ENCODE measurements at places on chromosomes 2 and 18.

DNA sequence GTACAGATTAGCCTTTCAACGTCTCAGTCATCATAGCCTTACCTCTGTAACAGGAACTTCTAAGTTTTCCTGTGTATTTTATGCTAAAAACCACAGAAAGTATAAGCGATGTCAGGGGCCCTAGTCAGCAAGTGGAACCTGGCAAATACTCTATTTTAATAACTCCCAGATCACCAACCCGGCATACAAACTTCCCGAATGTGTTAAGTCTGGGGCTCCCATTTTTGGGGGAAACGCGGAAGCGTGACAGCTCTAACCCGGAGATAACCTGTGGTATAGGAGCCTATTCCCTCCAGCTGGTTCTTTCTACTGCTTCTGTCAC, 574 bp downstream of the NIFK start:
- DNase-seq: no peak

DNA sequence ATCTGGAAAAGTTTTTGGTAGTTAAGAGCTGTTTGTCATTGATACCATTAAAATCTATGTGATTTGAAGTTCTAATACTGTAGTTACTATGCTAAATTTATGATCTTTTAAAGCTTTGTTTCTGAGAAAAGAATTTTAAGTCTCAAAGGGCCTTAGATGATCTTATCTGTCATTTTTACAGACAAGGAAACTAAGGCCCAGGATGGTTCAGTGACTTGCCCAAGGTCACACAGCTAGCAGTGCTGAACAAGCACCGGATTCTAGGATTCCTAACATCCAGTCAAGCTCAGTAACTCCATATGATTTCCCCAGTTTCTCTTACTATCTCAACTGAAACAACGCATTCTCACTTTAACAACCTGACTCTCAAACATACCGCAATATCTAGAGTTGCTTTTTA, 37.7 kb downstream of the PELI1 start:
- DNase-seq: no peak

DNA sequence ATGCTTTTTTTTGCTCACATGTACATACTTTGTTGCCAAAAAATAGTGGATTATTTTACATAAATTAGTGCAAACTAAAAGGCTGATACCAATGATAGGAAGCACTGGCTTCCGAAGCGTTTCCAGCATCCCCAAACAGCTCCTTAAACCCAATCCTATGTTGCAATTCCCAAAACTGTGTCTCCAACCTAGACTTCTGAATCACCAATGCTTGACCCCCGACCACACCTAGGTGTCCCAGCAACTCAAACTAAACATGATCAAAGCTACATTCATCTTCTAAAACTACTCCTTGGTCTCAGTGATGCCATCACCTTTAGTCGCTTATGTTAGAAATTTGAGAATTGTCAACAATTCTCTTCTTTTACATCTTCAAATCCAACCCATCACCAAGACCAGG, 13.4 kb downstream of the ATP8B1 start:
- no peak for DNase-seq

DNA sequence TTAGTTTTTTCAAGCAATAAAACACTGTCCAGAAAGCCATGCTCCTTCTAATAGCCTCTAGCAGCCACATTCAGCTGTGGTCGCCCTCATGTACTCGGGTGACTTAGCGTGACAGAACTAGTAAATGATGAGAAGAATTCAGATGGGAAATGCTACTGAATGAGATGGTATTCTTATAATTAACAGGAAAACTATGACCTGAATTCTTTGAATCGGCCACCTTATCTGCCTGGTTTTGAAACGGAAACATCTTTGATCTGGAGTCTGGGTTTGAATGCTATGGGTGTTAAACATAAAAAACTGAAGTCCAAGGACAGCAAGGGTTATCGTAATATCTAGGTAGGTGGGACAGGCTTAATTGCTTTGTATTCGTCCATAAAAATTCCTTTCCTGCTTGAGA, 138.8 kb upstream of the DNMT3A start:
- no peak for DNase-seq

DNA sequence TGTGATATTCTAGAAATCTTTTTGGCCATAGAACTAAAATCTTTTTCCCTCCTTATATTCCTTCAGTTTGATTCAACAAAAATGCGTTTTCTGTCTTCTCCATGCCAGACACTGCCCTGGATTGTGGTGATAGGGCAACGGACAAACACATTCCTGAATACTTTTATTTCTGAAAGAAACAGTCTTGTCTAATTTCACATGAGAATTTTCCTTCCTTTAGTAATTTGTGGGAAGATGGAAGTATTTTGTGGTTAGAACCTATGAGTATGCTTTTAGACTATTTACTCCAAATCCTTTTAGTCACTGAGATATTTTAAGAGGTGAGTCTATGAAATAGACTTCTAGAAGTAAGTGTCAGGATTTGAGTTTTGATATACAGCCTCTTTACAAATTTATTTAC, 49.6 kb downstream of the COL5A2 start:
- DNase-seq: no peak

GRCh38 chr18:35389095-35389618, 12.0 kb upstream of the ZNF396 start:
- no peak for DNase-seq

GRCh38 chr2:213806125-213806726, 522.0 kb downstream of the SPAG16 start:
- no peak for DNase-seq

DNA sequence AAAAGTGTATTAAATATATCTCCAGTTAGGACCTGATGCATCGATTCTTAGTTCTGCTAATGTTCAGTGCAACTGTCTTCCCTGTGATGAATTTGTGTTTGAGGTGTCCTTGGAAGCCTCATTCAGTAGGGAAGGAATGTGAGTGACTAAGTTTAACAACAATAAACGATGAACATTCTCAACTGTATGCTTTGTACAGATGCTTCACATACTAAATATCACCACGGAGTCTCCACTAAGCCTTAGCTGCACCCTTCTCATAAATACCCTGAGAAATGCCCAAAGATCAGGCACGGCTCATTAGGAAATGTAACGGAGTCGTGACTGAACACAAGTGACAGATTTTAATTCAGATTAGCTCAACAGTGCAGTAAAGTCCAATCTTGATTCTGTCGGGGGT, 24.4 kb upstream of the AGFG1 start:
- no peak for DNase-seq

GRCh38 chr2:191247381-191248057, 2.3 kb downstream of the MYO1B start:
- DNase-seq: no peak

- DNase-seq: no peak
These were observed 351.3 kb downstream of the NRXN1 start for GRCh38 chr2:50680646-50681045.
